KG1 (cell line): ENCODE measurements at places on chromosomes 1 and 21.

DNA sequence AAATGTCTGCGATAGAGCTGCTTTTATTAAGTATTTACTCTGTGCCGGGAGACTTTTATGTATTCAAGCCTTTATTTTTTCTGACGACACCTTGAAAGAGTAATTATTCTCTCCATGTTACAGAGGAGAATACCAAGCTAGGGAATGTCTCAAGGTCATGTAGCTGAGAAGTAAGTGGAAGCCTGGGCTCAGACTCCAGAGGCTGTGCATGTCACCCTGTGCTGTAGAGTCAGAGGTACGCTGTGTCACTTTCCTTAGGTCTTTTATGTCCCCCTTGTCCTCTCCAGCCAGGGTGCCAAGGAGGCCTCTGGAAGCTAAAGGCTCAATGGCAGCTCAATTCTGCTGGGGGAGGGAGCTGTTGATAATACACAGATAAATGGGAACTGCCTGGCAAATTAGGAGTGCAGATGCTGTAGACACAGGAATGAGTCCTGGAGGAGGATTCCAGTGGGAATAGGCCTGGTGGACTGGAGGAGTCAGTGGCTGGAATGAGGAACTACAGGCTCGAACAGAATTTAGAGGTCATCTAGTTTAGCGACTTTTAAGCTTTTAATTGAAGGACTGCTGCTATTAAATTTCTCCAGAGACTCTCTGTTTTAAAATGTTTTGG, 9.3 kb upstream of the IL19 start:
- no peak for DNase-seq

DNA sequence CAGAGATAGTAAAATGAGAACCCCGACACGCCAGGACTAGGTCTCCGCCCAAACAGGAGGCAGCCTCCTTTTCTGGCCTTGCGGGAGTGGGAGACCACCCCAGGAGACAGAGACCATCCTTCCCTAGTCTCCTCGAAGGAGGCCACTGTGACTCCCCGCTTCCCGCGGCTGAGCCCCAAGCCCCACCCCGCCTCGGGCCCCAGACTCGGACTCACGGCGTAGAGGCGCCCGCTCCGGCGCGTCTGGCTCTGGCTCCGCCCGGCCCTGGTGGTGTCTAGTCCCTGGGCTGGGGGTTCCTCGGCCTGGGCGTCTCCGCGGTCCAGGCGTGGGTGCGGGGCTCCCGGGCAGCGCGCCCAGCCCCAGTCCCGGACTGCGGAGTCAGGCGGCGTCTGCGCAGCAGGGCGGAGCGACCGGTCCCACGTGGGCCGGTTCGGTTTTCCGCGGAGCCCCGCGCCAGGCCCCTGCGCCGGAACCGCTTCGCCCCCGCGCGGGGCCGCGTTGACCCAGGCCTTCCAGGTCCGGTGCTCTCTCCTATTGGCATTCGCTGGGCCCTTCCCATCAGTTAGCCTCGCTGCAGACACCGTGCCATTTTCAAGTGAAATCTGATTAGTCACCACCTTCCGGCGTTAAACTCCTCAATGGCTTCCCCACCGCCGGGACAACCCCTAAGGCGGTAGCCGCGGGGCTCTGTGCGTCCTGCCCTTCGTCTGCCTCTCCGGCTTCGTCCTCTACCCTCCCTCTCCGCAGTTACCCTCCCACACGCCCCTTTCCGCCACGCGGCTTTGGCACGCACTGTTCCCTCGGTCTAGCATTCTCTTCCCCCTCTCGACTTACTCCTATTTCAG, at the start of gene C1orf216:
C1orf216 (minus strand) TSS at position 393 of the 845 bp plus-strand sequence. CDS start 2,563 bp downstream, outside the sequence.
- DNase-seq = no peak

- DNase-seq = no peak
Measured at GRCh38 chr1:1958071-1958541, 39.0 kb upstream of the TMEM52 start.

DNA sequence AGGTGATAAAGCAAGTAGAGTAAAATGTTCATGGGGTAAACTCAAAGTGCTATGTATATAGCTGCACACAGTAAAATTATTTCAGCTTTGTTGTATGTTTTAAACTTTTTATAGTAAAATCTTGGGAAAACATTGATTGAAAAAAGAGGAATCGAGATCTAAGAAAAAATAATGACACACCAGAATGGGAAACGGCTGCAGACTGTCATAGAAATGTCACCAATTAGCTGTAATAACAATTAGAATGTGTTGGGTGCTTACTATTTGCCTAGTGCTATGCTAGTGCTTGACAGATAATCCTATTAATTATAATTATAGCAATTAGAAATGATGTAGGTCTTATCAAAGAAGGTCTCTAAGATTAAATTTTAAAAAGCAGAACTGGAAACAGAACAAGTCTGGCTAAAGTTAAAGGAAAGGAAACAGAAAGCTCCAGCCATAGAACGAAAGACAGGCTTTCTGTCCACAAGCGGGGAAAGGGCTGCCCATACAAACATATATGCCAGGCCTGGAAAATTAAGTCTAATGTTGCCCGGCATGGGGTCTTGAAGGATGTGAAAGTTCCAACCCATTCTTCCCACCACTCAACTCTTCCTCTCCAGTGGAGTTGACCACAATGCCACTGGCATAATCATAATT, 5.0 kb downstream of the PCNX2 start:
- no peak for DNase-seq

DNA sequence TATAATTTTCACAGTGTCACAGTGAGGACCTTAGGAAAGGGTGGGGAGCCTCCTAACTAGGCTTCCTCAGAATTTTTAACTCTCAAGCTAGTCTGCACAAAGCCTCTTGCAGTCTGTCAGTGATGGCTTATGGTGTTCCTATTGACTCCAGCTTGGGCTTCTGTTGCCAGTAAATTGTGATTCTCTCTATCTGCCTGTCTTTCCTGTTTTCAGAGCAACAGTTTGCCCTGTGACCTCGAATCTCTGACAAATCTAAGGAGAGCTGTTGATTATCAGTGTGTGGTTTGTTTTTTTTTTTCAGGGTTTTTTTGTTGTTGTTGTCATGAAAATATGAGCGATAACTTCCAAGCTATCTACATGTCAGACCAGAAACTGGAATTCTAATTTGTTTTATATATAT, 423.2 kb upstream of the B3GALT2 start:
- no peak for DNase-seq

DNA sequence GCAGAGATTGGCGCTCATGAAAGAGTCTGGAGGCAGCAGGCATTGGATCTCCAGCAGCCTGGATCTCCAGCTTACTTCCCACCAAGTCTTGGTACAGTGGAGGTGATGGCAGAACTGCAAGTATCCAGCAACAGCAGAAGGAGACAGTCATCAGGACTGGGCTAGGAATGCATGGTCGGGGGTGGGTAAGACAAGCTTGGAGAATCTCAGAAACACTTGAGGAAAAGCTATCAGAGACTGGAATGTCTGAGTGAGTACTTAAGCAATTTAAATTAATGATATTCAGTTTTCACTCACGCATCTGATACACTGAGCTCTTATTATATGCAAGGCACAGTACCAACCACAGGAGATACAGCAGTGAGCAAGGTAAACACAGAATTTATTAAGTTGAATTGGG, 9.8 kb downstream of the TMEM35B start:
- no peak for DNase-seq

GRCh38 chr1:247386687-247387086, 29.3 kb upstream of the NLRP3 start:
- DNase-seq = no peak

DNA sequence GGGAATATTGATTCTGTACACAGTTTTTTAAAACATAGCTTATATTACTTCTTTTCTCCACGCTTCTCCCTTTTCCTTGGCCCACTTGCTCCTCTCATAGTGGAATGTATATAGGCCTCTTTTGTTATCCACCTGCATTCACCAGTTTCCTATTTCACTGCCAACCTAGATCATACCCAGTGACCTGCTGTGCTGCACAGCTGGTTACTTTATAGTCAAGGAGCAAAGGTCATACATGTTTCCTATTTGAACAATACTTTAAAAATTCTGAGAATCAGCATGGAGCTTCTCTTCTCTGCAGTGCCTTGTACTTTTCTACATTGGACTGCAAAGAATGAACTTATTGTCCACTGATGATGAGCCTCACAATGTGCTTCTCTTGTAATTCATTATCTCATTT, 4.3 kb upstream of the SLC35D1 start:
- DNase-seq = no peak

DNA sequence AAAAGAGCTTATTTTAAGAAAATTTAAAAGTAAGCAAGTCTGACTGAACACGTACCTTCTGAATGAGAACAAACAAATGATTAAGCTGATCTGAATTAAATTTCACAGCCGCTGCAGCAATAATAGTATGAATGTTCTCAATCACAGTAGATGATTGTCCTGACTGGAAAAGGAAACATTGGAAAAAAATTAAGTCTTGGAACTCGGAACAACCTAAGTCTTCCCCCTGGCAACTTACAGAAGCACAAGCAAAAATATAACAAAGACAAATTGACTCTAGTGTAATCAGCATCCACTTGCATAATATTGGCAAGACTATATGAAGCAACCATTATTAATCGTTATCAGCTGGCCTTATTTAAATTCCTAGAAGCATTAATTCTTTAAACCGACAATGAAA, 60.5 kb downstream of the USP24 start:
- DNase-seq = no peak

DNA sequence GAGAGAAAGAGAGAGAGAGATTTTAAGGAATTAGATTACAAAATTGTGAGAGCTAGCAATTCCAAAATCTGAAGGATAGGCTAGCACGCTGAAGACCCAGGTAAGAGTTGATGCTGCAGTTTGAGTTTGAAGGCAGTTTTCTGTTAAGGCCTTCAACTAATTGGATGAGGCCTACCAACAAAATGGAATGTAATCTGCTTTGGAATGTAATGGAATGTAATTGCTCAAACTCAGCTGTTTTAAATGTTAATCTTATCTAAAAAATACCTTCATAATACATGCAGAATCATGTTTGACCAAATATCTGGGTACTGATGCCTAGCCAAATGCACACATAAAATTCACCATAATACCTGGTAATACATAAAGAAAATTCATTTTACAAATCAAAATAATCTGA, 976.1 kb downstream of the LTN1 start:
- no peak for DNase-seq

DNA sequence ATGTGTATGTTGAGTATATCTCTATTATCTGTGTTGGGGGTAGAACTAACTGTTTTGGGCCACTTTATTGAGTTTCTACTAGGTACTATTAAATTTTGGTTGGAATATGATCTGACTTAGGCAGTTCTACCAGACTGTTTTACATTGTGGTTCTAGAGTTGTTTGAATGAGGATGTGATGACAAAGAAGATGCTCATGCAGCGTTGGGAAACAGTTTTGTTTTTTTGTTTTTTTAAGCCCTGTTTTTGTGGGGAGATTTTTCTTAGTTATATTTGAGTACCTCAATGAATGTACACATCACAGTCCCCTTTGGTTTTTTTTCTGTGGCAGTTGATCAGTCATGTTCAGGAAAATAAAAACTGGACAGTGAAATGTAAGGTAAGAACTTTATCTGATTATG, 40.1 kb downstream of the TMED5 start:
- DNase-seq = no peak

DNA sequence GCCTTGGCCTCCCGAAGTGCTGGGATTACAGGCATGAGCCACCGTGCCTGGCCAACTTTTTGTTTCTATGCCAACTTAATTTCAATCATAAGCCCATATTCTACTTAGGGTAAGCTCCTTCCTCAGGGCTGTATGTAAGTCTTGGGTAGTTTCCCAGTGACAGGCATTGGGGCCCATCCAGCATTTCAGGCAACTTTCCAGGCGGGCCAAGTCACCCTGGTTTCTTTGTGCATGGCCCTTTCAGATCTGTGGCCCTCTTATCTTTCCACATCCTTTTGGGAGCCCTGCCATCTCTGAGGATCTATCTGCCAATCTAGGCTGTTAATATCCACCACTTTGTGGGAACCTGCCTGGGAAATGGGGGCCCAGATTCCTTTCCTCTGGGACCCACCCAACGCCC, 58.7 kb downstream of the TNN start:
- peak; percentile 15 for DNase-seq

DNA sequence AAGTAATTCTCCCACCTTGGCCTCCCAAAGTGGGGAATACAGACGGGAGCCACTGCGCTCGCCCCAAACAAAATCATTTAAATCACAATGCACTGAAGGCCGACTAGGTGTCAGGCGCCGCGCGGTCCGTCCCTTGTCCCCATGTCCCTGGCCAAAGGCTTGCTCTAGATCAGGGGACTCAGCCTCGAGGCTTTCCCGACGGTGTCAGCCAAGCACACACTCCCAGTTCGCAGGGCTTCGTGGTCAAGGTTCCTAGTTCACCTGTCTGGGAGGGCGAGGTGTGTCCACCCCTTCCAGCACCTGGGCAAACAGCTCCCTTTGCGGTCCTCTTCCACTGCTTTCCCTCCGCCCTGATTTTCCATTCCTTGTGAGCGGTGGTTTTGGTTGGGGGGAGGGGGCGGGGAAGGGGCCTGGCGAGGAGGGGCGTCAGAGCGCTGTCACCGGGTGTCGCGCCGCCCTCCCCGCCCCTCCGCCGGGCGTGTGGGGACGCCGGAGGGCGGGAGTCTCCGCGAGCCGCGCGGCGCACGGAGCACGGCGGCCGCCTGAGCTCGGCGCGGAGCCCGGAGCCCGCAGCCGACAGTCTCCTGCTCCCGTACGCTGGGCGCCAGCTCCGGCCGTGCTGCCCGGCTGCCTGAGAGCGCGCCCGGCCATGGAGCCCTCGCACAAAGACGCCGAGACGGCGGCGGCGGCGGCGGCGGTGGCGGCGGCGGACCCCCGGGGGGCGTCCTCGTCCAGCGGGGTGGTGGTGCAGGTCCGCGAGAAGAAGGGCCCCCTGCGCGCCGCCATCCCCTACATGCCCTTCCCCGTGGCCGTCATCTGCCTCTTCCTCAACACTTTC, at the start of gene STUM:
STUM (plus strand) TSS at position 509 of the 838 bp plus-strand sequence; CDS start at position 650, 141 bp downstream.
- no peak for DNase-seq

DNA sequence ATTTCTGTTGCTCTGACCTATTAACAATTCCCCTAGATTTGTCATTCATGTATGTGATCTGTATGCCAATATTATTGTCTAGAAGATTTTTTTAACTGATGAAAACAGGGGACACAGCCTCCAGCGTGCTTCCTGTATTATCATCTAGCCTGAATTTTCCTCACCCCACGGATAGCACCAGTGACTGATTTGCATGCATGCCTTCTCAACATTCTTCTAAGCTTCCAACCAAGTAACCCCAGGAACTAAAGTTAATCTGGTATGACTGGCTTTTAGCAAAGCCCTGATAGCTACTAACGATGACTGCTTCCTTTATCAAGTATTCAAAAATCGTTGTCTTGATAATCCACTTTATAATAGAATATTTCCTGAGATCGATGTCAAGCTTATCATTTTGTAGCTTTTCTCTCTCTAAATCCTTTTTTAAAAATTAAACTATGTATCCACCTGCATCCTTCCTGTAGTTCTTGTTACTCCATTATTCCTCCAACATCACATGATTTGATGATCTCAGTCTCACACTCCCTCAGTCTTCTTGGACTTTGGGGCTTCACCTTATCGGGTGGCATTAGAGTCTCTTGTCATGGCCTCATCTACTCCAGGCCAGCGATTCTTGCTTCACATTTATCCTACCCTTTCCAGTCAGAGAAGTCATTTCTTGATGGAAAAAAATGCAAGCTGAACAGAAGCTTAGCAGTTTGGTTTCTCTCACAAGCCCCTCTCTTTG, 19.0 kb downstream of the BCAR3 start:
- DNase-seq = no peak

DNA sequence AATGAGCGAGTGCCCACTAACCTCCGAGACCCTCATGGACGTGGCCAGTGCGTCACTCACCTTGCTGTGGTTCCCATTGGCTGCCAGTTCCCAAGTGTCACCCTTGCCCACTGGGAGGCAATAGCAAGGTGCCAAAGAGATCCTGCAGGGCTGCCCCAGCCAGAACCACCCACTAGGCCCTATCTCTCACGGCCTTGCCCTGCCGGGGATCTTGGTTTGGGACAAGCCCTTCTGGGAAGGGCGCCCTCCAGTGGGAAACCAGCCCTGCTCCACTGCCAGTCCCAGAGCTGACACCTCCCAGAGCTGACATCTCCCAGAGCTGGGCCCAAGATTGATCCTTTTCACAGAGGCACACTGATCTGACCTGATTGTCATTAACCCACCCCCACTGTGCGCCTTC, 2.1 kb upstream of the SELENON start:
- no peak for DNase-seq
